ENCODE measurements at places on chromosomes 3 and 15.

- DNase-seq = no peak
Measured at GRCh38 chr15:39340903-39341645, 239.8 kb upstream of the THBS1 start.

GRCh38 chr3:158863247-158863646, 61.4 kb downstream of the MFSD1 start:
- no peak for DNase-seq

DNA sequence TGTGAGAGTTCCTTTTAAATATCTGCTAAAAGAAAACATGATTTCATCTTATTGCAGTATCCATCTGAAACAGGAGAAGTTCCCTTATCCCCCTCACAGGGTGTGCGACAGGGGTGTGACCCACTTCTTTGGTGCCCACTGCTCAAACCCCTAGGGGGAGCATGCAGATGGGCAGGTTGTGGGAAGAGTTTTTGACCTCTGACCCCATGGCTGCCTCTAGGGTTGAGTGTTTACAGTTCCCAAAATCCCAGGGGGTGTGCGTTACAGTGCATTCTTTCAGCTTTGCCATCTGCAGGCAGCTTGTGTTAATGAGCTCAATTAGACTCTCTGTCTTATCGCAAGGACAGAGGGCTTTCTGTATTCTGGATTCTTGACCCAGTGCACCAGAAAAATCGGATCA, 443.2 kb upstream of the FRG2C start:
- DNase-seq = no peak

DNA sequence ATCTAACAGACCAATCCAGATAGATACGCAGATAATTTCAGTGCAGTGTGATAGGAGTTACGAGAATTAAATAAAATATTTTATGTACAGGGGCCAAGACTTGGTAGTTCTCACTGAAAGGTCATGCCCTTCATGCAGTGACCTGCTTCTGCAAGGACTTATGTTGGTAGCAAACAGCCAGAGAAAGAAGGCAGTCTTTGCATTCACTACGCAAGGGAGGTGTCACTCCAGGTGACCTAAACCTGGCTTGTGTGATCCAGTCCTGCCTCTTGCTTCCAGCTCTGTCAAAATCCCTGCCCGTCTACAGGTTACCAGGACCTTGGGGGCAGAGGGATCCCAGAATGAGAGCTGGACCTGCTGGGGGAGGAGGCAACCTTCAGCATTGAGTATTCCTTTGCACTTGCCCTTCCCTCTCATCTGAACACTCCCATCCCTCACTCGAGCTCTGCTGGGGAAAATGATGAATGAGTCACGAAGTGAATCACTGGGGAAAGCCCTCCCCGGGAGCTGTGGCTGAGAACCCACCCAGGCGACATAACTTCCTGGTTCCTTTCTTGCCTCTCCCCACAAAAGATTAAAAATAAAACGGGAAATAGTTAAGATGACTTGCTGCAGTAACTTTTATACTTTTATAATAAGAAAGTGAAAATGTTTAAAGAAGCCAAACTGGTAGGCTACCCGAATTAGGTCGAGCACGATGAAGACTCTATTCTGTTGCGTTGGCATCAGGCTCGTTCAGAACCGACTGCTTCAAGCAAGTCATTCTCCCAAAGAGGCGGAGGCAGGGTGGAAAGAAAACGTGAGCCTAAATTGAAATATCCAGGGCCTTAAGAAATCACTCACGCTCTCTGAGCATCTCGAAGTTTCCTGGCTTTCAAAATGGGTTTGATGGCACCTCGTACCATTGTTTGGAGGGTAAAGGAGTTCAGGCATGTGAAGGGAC, 216.1 kb downstream of the SLCO3A1 start:
- peak; percentile 36 for DNase-seq

DNA sequence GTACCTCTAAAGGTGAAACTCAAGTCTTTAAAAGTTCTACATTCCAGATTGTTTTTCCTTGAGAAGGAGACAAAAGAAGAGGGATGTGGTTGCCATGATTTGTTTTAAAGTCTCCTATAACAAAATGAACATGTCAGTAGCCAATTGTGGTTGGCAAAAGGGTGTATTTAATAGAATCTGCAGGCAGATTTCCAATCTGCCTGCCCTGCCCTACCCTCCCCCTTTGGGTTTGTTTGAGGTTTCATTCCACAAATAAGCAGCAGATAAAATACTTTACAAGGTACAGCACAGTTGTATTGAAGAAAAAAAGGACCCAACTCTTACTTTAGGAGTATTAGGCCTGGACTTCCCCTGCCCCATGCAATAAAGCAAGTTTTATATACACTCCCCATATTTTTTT, 59.5 kb downstream of the MLH1 start:
- no peak for DNase-seq

DNA sequence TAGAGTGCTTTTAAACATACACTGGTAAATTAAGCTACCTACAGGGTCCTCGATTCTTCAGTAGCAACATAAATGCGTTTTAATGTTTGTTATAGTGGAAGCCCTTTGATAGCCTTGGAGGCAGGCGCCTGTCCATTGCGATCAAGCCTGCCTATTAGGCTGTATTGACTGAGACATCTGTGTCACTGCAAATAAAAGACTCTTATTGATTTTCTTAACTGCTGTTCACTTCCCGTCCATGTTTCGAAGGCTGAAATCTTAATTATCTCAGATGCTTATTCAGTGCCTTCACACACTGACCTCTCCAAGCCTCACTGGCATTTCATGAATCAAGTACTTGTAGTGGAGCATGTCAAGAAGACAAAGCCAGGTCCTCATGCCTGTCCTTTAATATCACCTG, 51.1 kb downstream of the MAP2K5 start:
- DNase-seq = no peak

- no peak for DNase-seq
Measured at GRCh38 chr3:69370901-69371301, 15.0 kb downstream of the FRMD4B start.

DNA sequence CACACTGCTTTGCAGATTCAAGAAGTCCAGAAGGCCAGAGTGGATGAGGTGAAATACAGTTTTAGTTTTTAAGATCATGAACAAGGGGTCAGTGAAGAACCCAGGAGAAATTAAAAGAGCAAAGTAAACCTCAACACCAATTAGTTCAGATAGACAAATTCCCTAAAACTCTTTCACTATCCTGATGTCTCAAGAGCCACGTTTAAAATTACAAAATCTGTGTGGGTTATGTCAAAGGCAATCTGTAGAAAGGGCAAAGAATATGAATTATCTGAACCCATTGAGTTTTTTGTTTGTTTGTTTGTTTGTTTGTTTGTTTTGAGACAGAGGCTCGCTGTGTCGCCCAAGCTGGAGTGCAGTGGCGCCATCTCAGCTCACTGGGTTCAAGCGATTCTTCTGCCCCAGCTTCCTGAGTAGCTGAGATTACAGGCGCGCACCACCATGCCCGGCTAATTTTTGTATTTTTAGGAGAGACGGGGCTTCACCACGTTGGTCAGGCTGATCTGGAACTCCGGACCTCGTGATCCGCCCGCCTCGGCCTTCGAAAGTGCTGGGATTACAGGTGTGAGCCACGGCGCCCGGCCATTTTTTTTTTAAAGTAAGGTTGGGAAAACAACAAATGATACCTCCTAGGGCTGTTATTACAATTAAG, 32.1 kb upstream of the ST3GAL6 start:
- DNase-seq = no peak

Measured in BJ (cell line).